Heart right ventricle (tissue), 16 donors: ENCODE measurements at places on chromosomes 4 and X.
A peak's percentile ranks its signal among the peaks of the same experiment; 100 is the strongest.

DNA sequence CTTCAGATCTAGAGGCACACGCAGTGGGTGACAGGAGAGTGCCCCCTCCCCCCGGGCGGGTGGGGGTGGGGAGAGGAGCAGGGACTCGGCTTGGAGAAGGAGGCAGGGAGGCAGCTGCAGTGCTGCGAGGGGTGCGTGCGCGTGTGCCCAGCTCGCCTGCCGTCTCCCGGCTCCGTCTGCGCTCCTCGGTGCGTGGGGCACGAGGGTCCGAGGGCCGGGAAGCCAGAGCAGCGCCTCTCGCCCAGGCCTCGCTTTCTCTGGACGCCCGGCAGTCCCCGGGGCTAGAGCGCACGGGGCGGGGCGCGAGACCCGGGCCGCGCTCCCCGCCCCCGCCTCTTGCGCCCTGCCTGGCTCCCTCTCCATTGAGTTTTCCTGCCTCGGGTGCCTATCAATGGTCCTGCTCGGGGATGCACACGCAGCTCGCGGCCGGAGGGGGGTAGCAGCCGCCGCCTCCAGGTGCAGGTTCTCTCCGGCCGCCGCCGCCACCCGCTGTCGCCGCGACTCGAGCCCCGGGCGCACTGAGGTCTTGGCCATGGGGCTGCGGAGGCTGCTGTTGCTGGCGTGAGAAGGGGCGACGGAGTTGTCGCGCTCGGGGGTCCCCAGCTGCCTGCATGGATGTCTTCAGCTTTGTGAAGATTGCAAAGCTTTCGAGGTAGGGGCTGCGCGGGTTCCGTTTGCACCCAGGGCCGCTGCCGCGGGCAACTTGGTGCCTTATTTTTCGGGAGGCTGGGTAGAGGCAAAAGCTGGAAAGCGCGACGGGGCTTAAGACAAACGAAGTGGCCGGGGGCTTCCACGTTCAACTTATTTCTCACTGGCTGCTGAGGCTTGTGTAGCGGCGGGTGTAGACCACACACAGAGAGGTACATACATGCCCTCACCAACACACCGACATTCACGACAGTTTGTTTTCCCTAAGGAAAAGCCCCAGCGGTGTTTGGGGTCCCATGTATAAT lies at the start of gene FRMPD4:
Gene FRMPD4, plus strand, starts transcription at position 113 of the 953 bp plus-strand sequence. Its CDS starts 499 bp downstream, at position 612.
- DNase-seq, result peak; percentile 9

DNA sequence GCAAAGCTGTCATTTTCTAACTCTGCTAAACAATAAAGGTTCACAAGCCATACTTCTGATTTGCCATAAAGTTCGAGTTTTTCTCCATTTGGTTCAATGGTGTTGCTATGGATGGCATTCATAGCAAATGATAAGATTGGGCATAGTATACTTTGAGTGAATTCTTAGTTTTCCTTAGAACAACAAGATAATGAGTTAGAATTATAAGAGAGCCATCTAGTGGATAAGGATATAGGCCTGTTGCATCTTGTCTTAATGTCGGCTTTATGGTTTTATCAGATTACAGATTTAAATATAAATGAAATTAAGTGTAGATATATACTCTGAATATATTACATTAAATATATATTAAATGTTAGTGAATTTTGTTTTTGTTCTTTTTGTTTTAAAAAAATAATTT lies 644.6 kb downstream of the IL1RAPL1 start:
- no peak for DNase-seq

- no peak for DNase-seq
Measured at GRCh38 chr4:154304679-154305078, 186.9 kb downstream of the DCHS2 start.

- DNase-seq, result no peak
Measured at GRCh38 chrX:102934624-102935023, 2.4 kb upstream of the RAB40AL start.

DNA sequence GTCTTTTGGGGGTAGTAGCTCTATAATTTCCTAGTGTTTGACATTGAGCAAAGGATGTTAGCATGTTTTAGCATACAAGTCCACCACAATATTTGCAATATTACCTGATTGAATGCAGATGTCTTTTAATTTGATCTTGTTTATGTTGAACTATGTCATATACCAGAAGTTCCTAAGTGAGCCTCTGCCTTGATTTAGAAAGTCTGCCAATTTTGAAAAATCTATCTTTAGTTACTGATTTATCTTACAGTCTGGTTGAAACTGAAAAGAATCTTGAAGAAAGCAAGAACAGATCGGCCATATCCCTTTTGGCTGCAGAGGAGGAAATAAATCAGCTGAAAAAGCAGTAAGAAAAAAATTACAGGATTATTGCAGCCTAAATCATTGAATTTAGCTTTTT lies 18.5 kb downstream of the SPATA18 start:
- no peak for DNase-seq

DNA sequence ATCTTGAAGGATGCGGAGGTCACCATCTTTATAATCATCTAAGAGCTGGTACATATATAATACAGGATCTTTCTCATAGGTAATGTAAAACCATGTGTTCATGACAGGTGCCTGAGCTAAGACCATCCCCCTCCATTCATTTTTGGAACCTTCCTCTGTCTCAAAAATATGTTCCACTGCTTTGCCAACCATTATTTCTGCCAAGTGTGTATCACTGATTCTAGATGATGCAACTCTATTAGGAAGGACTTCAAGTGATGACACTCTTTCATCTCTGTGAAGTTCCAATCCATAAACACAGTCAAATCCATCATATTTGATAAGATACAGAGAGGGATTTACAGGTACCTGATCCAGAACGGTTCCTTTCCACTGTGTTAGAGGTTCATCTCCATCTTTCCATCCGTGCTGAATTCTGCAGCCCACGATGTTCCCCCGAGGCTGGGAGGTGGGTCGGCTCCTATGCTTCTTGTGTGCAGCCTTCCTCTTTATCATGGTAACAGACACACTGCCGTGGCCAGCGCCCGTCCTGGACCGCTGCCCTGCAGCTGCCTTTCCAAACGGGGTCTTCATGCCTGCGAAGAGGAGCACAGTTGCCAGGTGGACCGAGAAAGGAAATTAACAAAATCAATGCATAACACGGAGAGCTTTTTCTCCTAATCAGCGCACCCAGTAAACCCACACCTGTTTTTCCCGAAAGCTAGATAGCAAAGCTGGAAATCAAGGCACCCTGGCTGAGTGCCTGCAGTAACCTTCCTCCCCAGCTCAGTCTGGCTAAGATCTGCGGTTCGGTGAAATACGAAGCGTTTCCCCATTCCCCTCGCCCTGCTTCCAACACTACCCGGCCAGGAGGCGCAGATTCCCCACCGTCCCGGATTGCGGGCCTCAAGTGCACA lies 718 bp downstream of the SPIN3 start:
- DNase-seq, result no peak

DNA sequence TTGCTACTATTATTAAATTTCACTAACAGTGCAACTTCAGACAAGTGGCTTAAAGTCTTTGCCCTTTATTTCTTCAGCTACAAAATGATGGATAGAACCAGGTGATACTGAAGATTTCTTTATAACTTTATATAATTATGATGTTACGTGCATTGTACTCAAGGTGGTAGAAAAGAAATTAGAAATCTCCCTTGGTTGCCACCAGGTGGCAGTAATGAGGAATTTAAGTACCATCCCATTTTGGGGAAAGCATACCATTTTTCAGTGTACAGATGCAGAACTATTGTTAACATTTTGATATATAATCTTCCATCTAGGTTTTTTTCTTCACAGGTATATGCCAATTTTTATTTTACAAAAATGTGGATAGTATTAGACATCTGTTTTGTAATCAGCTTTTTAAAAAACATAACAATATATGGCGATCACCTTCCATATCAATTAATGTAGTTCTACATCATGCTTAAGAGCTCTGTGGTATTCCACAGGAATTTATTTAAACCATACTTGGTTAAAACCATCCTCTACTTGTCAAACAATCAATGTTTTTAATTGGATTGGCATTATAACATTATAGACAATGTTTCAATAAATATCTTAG lies 37.7 kb upstream of the RAB33B start:
- DNase-seq, result no peak

DNA sequence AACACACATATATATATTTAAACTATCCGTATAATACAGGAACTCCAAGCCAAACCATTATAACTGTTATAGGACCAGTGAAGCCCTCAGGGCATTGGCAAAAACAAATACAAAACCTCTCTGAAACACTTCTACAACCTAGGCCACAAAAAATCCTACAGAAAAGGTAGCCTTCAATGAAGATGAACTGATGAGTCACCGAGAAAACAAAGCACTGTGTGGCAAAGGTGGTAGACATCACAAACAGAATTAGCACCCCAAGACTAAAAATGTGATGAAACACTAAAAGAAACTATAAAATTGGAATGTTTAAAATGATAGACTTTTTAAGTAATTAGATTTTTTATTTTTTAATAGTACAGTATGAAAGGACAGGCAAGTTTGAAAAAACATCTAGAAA lies 5.5 kb upstream of the HSPA4L start:
- DNase-seq, result no peak

DNA sequence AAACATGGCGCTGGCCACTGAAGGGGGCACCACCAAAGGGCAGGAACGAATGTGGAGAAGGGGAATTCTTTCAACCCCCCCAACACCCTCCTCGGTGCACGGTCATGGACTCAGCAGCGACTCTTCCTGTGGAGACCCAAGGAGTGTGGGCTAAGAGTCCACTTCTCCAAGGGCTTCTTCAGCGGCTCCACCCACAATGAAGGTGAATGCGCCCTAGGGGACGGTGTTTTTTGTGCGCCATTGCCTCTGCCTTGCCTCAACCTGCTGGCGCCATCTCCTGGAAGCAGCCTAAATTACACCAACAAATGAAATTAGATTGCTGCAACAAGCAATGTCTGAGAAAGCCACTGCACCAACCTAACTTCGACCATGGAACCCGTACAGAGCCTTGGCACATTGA lies 169.2 kb upstream of the MAGEB18 start:
- no peak for DNase-seq

GRCh38 chr4:79121223-79121622 lies 182.0 kb upstream of the PAQR3 start:
- no peak for DNase-seq

GRCh38 chrX:14026121-14026520 lies 3.6 kb downstream of the GEMIN8 start:
- DNase-seq, result no peak

DNA sequence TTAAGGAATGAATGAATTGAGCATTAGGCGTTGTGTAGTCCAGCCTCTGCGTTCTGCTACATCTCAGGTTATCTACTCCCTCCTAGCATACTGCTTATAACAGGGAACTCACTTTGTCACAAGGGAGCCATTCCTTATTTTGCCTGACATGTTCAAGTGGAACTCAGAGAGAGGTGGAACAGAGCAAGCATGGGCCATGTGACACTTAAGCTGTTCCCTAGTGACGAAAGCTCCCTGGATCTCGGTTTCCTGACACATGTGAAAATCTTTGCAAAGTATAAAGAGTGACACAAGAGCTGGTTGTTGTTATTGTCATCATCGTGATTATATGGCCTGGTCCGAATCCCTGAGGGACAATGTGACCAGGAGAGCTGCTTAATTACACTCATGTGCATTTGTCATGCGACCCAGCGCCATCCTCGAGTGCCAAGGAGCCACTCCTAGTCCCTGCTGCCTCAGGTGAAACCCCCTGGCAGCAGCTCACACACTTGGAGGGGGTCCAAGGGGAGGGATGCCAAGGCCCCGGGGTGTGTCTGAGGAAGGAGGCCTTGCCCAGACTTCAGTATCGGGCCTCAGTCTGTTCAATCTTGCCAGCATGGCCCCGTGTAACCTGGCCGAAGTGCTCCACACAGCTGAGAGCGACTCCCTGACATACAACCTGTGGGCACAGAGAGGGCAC lies 98.5 kb upstream of the MAP3K15 start:
- DNase-seq, result peak; percentile 24

DNA sequence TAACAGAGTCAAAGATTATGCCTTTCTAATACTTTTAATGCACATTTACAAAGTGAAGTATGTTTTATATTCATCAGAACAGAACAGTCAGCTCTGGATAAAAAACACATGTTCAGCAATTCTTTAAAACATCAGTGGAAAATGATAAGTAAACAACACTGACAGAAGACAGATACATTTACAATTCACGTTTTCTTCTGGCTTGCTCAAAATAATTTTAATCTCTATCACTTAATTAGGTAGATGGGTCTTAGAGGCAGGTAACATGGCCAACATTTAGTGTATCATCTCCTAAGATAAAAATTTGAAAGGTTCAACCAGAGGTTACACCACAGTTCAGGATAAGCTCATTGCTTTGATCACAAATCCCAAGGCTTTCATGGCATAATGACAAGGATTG lies 156.8 kb upstream of the MAB21L2 start:
- no peak for DNase-seq

- DNase-seq, result no peak
Measured at GRCh38 chr4:7759216-7759615, 180.4 kb downstream of the AFAP1 start.

DNA sequence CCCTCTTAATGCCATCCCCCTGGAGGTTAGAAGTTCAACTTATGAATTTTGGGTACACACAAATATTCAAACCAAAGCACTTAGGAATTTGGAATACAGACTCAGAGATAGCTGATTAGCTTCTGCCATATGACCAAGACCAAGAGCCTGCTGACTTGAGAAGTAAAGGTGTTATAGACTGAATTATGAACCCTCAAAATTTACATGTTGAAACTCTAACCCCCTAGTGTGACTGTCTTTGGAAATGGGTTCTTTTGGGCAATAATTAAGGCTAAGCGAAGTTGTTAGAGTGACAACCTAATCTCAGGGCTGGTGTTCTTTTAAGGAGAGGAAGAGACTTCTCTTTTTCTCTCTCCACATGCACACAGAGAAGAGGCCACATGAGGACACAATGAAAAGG lies 151.2 kb downstream of the COX18 start:
- DNase-seq, result no peak

- DNase-seq, result no peak
Measured at GRCh38 chrX:155094468-155095061, 23.3 kb downstream of the BRCC3 start.

- DNase-seq, result no peak
Measured at GRCh38 chr4:6239968-6240367, 29.7 kb upstream of the WFS1 start.

GRCh38 chr4:156547439-156547838 lies 424.2 kb downstream of the PDGFC start:
- no peak for DNase-seq

GRCh38 chr4:25914670-25915352 lies 791 bp downstream of the SMIM20 start:
- no peak for DNase-seq

GRCh38 chr4:118032691-118033090 lies 1.6 kb upstream of the NDST3 start:
- DNase-seq, result no peak
